ENCODE measurements at places on chromosomes 12 and 14.
A peak's percentile ranks its signal among the peaks of the same experiment; 100 is the strongest.

DNA sequence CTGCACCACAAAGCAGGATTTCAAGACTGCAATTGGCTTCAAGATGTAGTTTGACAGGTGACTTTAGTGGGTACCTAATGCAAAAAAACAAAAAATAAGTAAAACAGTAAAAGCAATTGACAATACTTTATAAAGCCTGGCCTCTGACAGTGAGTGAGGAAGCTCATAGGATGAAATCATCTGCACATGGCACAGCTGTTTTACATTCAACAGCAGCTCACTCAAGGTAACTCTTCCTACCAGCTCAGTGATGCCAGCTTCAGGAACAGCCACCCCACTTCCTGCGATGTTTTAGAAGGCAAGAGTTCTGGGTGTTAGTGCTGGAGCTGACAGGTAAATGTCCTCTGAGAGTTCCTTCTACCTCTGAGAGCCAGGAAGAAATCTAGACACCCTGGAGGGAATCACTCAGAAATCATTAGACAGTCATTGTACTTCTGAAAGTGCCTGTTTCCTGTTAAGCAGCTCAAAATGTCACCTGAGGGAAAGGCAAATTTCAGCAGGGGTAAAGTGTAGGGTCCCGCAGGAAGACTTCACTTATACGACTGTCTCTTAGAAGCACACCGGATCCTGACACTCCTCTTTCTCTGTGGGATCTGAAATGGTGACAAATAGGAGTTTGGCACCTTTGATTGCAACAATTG is 99.9 kb downstream of the FOXN3 start:
- no peak for DNase-seq

- DNase-seq = no peak
These were observed 253.4 kb upstream of the KITLG start for GRCh38 chr12:88833641-88834116.

DNA sequence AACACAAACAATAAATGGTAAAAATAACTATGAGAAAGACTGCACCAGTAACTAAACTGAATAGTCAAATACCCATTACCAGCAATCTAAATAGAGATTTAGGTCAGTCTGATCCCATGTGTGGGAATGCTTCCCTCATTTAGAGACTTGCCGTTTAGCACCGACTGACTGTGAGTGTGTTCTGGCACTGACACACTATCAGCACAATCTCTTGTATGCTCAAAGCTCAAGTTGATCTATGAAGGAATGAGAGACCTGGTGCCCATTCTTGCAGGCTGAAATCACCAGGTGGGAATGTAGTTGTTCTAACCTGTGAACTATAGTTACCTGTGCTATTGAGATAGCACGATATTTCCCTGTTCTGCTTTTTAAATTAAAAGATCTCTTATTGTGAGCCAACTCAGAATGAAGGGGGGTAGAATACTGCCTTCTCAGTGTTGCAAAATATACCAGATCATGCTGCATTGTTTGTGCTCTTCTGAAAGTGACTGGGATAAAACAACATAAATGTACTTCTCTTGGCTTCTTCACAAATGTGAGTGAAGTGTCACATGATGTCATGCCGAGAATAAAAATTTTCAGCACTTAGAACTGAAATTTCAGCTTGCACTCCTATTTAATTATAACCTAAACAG is 99.6 kb downstream of the LIN7A start:
- DNase-seq = no peak

GRCh38 chr12:74043343-74043742 is 494.3 kb upstream of the ATXN7L3B start:
- DNase-seq = no peak

DNA sequence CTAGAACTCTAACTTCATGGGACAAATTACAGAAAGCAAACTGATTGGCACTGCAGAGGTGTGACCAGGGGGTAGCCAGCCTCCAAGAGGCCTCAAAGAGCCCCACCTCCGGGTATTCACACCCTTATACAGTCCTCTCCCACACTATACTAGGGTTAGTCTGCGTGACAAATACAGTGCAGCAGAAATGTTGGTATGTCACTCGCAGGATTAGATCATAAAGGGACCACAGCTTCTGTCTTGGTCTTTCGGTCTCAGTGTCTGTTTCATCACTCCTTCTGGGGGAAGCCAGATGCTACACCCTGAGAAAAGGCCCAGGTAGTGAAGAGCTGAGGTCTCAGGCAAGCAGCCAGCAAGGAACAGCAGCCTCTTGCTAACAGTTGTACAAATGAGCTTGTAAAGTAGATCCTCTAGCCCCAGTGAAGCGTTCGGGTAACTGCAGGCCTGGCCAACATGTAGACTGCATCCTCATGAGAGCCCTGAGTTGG is 68.9 kb upstream of the SAV1 start:
- DNase-seq = no peak

DNA sequence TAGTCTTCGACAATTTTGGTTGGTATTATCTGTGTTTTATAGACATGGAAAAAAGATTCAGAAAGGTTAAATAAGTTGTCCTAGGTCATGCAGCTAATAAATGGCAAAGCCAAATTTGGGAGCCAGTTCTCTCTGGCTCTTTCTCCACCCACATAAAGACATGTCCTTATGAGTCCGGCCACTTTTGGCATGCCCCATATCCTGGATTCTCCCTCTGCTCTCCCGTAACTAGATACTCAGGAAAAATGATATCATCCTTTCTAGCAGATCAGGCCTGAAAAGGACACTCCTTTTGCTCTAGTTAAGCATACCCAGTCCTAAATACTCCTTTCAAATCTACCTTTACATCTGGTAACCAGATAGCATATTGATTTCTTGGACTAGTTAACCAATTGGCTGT is 64.4 kb downstream of the TTLL5 start:
- no peak for DNase-seq

- DNase-seq = no peak
These were observed 70.8 kb downstream of the HSPB8 start for GRCh38 chr12:119249383-119250155.

GRCh38 chr14:21846227-21846885 is 172.7 kb upstream of the OR4E1 start:
- no peak for DNase-seq

- no peak for DNase-seq
These were observed 113.3 kb upstream of the SOX5 start for GRCh38 chr12:24062642-24063245.

DNA sequence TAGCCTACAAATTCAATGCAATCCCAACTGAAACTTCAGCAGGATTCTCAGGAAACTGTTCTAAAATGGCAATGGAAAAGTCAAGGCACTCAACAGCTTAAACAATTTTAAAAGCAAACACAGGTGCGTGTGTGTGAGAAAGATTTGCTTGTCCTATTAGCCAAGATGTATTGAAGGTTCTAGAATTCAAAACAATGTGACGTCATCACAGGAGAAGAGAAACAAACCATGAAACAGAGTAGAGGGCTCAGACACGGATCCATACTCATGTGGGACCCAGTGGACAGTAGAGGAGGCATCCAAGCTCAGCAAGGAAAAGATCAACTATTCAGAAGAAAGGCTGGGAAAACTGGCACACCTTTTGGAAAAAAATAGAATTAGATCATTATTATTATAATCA is 152.8 kb upstream of the DHRS4 start:
- no peak for DNase-seq

GRCh38 chr12:4909410-4909733 is 333 bp upstream of the KCNA1 start:
- DNase-seq = no peak

DNA sequence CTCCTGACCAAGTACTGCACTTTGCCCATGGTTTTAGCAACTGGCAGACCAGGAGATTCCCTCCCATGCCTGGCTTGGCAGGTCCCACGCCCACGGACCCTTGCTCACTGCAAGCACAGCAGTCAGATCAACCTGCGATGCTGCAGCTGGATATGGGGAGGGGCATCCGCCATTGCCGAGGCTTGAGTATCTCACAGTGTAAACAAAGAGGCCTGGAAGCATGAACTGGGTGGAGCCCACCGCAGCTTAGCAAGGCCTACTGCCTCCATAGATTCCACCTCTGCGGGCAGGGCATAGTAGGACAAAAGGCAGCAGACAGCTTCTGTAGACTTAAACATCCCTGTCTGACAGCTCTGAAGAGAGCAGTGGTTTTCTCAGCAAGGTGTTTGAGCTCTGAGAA is 479.8 kb downstream of the FUT8 start:
- DNase-seq = no peak

GRCh38 chr14:32343926-32344430 is 14.9 kb downstream of the AKAP6 start:
- DNase-seq = no peak

DNA sequence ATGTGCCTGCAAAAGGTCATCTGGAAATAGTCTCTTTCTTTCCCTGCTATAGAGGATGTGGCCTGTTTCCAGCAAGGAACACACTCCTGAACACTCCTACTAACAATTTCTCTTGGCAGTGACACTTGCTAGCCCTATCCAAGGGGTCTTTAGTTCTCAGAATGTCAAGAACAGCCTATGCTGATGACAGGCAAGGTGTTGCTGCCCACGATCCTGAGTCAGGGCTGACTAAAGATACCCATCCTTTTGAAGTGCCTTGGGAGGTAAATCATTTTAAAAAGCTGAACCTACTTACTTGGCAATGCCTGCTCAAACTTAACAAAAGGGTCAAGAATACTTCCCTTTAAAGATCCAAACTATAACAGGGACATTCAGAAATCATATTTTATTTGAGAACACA is 1146.4 kb downstream of the VRK1 start:
- no peak for DNase-seq

GRCh38 chr14:67999705-68000384 is 180.3 kb downstream of the RAD51B start:
- DNase-seq = no peak

DNA sequence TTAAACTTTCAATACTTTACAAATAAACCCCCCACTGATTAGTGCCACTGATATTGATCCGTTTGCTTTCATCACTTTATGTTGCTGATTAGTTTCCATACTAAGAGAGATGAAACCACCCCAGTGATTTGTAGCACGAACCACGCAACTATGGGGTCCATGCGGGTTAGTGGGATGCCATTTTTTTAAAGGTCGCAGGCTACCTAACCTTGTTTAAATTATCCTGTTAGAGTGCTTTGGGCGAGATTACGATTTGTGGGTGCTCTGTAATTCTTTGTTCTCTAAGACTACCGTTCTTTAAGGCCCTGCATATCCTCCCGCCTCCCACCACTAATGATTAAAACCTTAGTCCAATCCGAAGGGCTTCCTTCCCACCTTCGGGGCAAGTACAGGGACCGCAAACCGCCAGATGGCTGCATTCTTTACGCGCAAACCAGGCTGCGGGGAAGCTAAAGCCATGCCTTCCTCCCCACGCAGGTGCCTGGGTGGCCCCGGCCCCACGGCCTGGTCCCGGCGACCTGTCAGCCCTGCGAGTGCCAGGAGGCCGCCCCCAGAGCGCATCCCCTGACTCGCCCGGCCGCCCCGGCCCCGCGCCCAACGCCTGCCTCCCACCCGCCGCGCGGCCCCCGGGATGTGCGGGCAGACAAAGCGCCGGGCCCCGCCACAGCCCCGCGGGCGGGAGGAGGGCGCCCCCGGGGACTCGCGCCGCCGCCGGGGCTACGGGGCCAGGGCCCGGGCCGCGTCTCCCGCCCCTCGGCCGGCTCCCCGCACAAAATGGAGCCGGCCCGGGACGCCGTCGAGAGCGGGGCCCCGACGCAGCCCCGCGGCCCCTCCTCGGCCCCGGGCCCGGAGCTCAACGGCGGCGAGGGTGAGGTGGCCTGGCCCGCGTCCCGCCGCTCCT is 759 bp downstream of the NFYB start:
- no peak for DNase-seq

- DNase-seq = peak; percentile 97
These were observed at the start of the genes MMAB and MVK for GRCh38 chr12:109573029-109573913. Gene MMAB (minus strand): TSS chr12:109573504. CDS start chr12:109573480, 24 bp downstream. Gene MVK (plus strand): TSS chr12:109573794. CDS start chr12:109574823, 1,029 bp downstream.

GRCh38 chr14:45252366-45253069 is 484 bp downstream of the MIS18BP1 start:
- DNase-seq = peak; percentile 8

DNA sequence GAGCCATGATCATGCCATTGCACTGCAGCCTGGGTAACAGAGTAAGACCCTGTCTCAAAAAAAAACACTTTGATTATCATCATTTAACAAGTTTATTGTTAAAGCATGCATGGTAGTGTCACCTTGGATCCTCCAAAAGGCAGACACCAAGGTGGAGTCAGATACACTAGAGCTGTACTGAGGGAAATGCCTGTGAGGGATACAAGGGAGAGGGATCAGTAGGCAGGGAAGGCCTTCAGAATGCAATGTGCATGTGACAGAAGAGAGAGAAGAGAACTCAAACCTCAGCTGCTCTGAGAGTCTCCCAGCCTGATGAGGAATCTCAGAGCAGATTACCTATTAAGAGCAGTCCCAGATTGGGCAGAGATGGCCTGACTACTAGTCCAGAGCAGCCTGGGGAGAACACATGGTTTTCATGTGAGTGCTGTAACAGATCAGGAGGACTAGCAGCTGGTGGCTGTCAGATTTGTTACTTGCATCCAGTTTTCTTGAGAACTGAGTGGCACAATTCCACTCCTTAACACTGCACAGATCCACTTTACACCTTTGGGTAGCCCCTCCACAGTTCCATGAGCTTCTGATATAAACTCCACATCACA is 38.0 kb upstream of the A2ML1 start:
- no peak for DNase-seq

- no peak for DNase-seq
These were observed 96.8 kb upstream of the DACT1 start for GRCh38 chr14:58540749-58541632.

DNA sequence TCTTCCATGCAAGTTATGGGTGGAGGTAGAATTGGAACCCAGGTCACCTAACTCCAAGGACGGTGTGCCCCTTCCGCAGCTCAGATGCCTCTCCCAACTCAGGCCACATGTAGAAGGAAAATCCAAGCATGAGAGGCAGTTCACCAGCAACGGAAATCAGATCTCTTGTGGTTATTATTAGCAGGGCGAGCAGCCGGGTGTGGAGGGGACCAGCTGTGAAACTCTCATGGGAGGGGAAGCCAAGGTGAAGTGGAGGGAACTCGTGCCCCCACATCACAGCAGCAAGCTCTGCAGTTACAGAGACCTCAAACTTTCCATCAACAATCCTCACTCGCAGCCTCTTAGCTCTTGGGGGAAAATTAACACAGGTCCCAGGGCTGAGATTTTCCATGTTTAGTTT is 79.7 kb downstream of the KSR2 start:
- no peak for DNase-seq

DNA sequence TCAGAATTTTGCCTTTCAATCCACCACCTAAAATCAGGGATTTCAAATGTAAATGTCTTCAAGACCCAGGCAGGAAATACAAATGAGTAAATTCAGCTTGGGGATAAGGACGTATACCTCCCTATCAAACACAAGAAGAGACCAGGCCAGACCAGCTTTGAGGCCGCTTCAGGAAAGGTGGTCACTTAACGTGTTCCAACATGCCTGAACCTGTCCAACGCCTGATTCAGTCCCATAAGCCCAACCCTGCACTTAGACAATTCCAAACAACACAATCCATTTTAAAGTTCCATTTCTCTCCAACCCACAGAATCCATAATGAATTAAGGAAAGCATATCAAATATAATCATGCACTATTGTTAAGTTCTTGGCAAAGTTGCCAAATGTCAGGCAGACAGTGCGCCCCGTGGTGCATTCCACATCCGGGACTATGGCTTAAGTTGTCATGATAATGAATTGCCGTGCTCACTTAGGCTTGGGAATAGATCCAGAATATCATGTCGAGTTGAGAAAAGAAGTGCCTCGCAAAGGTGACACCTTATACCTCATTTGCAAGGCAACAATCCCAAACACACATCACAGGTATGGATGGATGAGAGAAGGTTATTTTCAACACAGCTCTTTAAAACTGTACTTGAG is 35.5 kb downstream of the CCDC60 start:
- DNase-seq = no peak

GRCh38 chr12:97235102-97235501 is 227.5 kb upstream of the RMST start:
- no peak for DNase-seq

Measured in NCI-H1092 (cell line).